ENCODE measurements at places on chromosomes 3 and 15.

DNA sequence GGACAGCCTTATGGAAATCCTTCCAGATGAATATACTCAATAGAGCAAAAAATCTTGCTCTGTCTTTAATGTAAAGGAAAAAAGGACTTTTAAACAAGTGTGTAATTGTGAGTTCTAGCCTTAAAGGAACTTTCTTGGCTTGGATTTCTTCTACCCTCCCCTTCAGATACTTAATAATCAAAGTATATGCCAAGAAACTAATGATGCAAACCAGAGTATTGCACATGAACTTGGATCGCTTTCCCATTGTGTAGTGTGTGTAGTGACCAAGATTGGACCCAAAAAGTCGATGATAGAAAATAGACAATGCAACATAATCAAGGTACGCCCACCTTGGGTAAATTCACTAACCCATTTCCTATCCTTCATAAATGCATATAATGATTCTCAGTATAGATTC lies 123.8 kb downstream of the TIGIT start:
- DNase-seq = no peak

- no peak for DNase-seq
These were observed 29.4 kb downstream of the ABCC5 start for GRCh38 chr3:183988216-183988790.

DNA sequence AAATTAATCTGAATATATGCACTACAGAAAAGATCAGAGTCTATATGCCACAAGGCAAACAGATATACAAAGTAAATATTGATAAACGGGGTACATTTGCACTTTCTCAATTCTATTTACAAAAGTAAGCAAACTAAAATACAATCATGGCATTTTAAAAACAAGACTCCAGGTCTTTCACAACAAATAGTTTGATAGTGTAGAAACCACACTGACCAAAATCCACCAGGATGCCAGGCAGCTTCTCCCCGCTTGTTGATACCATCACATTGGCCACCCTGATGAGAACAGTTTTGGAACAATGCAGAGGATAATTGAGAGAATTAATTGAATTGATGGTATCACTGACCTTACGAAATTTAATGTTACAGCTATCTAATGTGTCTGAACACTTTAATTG lies 190.6 kb upstream of the TMCO5A start:
- DNase-seq = no peak

DNA sequence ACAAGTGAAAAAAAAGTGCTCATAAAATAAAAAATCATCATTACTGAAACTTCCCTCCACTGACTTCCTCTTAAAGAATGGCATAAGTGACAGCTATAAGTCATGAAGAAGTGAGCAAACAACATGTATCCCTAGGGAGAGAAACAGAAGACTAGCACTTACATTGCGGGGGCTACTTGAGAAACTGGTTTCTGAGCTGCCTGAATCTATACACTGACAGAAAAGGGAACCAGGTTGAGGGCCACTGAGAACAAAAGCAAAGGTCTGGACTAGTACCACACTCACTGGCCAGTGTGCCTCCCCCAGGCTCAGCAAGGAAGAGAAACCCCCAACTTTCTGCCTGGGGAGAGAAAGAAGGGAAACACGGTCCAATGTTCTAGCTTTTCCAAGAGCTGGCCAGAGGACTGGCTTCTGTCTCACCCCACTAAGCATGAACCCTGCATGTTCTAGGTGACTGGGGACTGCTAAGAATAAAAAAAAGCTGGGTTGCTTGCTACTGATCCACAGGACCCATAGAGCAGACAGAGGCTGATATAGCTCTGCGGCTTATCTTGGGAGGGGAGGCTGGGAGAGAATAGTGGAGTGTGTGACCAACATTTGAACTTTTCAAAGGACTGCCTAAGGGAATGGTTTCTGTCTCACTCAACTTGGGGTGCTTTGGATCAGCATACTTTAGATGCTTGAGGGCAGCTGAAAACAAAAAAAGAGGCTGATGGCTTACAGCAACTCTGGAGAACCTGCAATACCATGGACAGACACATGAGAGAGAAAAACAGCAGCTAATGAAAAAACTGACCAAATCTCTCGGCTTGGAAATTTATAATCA lies 8.1 kb downstream of the RAD18 start:
- DNase-seq = peak; percentile 64

GRCh38 chr3:62961874-62962556 lies 86.8 kb upstream of the CADPS start:
- DNase-seq = no peak

- no peak for DNase-seq
These were observed 79.1 kb downstream of the SLC25A26 start for GRCh38 chr3:66299891-66300290.

GRCh38 chr3:65078748-65079147 lies 390.9 kb upstream of the ADAMTS9 start:
- DNase-seq = no peak

- DNase-seq = no peak
These were observed 12.0 kb downstream of the TRPM1 start for GRCh38 chr15:31089368-31090047.

GRCh38 chr15:100762913-100763834 lies 116.5 kb upstream of the ALDH1A3 start:
- DNase-seq = no peak

- DNase-seq = no peak
These were observed 123.5 kb upstream of the TBL1XR1 start for GRCh38 chr3:177320765-177321247.

DNA sequence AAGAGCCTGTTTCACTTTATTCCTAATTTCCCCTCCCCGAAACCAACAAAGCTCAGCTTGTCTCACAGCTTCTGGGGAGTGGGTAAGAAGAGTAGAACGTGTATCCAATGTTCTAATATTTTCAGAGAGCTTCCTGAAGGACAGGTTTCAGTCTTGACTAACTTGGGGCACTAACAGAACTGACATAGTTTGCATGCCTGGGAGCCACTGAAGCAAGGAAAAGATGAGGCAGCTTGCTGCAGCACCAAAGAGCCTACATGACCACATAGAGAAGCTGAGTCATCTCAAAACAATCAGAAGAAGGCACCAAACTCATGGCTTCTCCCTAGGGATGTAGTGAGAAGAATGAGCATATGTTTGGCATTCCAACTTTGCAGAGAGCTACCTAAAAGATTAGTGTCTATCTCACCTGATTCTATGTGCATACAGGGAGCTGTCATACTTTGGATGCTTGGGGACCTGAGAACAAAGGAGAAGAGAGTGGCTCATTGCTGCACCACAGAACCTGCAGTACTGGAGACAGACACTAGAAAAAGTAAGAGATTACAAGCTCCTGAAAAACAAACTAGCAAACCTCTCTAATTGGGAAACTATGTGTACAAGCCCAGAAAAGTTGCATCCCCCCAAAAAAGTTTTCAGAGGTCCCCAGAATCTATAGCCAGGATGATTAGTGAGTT lies 86.9 kb downstream of the DCLK3 start:
- no peak for DNase-seq

- DNase-seq = no peak
These were observed 45.7 kb upstream of the MGLL start for GRCh38 chr3:127867986-127868385.

DNA sequence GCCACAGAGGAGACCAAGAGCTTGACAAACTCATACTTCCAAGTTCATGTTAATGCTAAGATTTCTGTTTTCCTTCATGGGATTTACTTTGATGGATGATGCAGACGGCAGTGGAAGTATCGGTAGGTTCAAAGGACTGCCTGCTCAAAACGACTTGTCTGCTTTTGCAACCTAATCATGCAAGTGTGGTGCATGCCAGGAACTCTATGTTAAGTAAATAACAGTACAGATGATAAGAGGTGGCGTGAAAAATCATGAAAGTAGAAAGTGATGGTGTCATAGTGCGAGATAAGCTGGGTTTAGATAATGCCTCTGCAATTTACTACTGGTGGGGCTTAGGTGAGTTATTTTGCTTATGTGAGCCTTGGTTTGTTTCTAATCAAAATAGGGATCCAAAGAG lies 14.7 kb upstream of the LMCD1 start:
- no peak for DNase-seq

GRCh38 chr3:114527036-114527644 lies 233.3 kb downstream of the TIGIT start:
- no peak for DNase-seq

DNA sequence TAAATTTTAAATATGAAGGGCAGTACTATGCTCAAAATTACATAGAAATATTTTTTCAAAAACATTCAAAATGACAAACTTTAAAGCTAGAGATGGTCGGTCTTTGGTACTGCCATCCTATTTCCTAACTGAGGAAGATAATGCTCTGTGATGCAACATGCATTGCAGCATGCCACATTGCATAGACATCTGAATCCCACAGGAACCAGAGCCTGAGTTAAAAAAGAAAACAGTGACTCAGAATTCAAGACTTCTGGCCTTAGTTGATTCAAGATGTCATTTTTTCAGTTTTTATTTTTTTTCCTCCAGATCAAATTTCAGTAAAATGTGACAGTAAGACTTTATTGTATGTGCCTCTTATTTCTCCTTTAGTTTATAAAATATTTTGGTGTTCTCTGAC lies 33.1 kb downstream of the TP63 start:
- DNase-seq = no peak

DNA sequence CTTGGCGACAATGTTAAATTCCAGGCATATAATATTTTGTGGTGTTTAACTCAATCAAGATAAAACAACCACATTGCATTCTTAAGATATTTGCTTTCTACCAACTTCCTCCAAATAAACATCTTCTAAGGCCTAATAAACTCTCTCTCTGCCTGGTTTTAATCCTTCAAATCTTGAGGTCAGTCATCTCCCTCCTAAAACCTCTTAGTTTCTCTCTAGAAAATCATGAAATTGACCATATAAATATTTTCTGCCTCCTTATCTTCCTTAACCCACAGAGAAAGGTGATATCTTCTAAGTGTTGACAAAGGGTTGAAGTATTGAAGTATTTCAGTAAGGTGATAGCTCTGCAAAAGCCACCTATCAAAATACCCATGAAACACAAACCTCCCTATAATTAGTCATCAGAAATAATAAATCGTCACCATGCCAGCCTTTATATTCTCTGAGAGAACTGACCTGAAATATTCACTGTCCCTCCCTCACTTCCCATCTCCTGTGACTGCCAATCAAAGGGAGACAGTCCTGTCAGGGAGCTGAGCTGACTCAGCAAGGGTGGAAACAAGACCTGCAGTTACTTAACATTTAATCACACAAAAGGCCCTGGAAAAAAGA lies 1261.1 kb downstream of the ROBO1 start:
- no peak for DNase-seq

DNA sequence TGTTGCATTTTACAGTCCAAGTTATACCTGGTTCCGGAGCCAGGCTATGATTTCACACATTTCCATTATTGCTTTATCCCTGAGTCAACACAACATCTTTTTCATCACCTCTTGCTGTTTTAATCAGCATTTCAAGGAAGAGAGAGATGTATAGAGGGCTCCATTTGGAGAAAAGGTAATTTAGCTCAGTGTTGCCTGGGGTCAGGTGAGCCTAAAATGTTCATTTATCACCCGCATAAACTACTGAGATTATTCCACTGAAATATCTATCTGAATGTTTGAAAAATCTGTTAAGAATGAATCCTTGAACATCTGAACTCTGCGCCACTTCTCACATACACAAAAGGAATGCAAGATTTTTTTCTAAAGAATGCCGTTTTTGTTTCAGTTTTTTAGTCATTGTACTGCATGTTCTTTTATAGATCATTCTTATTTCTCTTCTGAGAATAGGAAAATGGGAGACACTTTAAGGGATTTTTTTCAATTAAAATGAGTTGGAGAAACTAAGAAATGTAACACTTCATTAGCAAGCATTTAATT lies 51.5 kb upstream of the AGTR1 start:
- no peak for DNase-seq

DNA sequence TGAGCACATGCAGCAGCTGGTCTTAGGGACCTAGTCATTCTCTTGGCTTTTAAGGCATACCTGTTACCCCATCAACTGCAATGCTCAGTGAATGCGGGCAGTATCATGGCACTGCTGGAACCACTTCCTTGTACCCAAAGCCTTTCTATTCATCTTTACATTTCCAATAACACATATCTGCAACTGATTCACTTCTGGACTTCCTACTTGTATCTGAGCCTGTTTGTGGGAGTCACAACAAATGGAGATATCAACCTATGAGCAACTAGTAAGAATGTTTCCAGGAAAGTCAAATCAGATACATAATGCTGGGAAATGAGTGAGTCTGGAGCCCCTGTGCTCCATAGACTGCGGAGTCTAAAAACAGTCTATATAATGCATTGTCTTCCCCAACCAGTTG lies 61.4 kb upstream of the PARL start:
- no peak for DNase-seq

DNA sequence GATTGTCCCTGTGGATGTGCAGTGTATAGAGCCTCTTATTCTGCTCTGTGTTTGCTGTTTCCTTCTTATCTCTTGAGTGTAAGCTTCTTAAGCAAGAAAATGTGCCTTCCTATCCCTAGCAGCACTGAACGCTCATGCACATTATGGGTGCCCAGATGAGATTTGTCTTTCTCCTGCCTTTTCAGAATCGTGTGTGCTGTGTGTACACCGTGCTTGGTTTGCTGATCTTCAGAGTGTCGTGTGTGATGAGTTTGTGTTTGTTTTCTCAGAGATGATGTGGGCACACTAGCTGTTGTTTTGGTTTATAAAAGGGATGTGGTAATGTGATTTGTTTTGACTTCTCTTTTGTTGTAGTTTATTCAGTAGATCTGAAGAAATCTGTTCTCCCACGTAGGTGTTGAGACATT lies 19.7 kb downstream of the GPR171 start:
- no peak for DNase-seq

DNA sequence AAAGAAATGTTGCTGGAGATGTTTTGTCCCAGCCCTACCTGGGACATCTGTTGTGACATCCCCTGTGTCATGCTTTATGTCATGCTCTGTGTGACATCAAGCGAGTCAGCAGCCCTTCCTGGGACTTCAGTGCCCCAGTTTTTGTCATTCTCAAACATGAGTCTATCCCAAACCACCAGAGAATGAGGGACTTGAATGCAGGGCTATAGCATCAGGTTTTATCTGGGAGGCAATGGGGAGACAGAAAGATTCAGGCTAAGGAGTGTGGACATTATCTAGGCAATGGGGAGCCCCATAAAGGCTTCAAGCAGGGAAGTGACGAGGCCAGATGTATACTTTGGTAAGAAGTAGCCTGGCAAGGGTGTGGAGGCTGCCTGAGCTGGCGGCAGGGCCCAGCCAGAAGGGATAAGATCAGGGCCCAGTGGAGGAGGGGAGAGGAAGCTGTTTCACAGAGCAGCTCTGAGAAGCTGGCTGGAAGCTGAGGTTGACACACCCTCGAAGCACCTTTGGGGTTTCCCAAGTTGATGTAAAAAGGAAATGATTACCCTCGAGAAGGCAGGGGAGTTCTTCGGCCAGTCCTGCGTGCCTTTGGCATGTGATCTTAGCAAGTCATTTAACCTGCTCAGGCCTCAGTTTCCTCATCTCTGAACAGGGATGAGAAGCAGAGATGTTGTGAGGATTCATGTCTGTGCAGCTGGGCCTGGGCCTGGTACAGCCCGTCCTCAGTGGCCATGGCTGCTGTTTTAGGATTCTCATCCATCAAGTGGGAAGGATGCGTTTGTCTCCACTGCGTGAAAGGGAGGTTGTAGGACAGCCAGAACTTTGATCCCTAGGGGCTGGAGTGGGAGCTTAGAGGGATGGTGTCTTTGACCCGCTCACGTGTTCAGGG lies 34.3 kb downstream of the IRAK2 start:
- no peak for DNase-seq

GRCh38 chr3:153921826-153922225 lies 199.4 kb upstream of the ARHGEF26 start:
- no peak for DNase-seq

Measured in GF-D8 (cell line).